IMR-90 (cell line): ENCODE measurements at places on chromosomes 4 and X. TPM values are rescaled to one million over a fixed set of nuclear protein-coding genes. Genes with fewer than 3 reads are reported as not detected.

NAP1L5 gene
- total RNA-seq, result 3.9 and 5.6 TPM in 2 replicates

SNX25 gene
- 28.3 and 30.0 TPM in 2 replicates for total RNA-seq

- DNase-seq, result peak; percentile 28
- peaks cover 7% of the 10 kb centered on the region for H3K4me1 ChIP-seq
- no peak overlapping the region for H3K4me3 ChIP-seq
- H3K27me3 ChIP-seq, result no peaks in the 10 kb centered on the region
Observed at GRCh38 chr4:133866328-133866699, 335.3 kb downstream of the PABPC4L start.

GRCh38 chr4:152499344-152499743 lies 36.5 kb downstream of the FBXW7 start:
- H3K27ac ChIP-seq, result no peak overlapping the region
- no peak for DNase-seq
- H3K4me1 ChIP-seq, result no peaks in the 10 kb centered on the region
- H3K36me3 ChIP-seq, result no peaks in the 10 kb centered on the region
